AG10803 (cell line): ENCODE measurements at places on chromosomes 5 and 9.

GRCh38 chr9:70121818-70122436 lies 78.3 kb downstream of the MAMDC2 start:
- peak; percentile 63 for DNase-seq

GRCh38 chr5:54703133-54703532 lies 185.6 kb downstream of the SNX18 start:
- peak; percentile 95 for DNase-seq

- DNase-seq = no peak
Observed at GRCh38 chr5:41831155-41831554, 39.1 kb downstream of the OXCT1 start.

- DNase-seq = peak; percentile 29
Observed at GRCh38 chr9:114507726-114508125, 2.5 kb upstream of the WHRN start.

DNA sequence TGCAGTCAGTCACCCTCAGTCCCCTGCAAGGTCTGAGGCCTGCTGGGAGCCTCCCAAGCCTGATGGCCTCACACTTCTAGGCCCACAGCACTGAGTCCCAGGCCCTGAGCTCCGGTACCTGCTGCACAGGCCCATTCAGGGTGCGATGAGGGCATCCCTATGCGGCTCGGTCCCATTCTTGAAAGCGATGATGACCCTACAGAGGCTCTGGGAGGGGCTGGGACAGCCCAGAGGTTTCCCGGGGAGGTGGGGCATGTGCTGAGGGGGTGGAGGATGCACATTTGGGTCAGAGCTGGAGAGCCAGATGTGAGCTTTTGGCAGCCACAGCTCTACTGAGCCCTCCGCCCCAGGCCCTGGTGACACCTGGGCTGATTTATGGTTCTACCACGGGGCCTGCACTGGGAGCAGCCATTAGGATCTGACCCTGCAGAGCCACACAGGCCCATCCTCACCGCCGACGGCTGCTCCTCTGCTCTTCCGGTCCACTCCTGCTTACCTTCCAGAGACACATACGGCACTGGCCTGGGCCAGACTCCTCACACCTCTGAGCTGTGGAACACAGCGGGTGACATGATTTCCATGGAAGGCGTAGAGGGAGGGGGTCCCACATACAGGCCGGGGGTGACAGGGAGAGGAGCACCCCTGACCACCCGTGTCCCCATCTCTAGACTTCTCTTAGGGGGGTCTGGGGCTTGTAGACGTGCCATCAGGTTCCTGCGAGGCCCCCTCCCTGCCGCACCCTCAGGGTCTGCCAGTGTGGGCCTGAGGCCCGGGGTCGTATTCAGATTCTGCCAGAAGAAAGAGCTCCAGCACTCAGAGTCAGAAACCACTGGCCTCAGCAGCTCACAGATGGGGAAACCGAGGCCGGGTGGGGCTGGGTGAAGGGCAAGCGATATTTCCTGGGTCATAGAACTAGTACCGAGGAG lies 53.4 kb downstream of the COL23A1 start:
- DNase-seq = no peak

DNA sequence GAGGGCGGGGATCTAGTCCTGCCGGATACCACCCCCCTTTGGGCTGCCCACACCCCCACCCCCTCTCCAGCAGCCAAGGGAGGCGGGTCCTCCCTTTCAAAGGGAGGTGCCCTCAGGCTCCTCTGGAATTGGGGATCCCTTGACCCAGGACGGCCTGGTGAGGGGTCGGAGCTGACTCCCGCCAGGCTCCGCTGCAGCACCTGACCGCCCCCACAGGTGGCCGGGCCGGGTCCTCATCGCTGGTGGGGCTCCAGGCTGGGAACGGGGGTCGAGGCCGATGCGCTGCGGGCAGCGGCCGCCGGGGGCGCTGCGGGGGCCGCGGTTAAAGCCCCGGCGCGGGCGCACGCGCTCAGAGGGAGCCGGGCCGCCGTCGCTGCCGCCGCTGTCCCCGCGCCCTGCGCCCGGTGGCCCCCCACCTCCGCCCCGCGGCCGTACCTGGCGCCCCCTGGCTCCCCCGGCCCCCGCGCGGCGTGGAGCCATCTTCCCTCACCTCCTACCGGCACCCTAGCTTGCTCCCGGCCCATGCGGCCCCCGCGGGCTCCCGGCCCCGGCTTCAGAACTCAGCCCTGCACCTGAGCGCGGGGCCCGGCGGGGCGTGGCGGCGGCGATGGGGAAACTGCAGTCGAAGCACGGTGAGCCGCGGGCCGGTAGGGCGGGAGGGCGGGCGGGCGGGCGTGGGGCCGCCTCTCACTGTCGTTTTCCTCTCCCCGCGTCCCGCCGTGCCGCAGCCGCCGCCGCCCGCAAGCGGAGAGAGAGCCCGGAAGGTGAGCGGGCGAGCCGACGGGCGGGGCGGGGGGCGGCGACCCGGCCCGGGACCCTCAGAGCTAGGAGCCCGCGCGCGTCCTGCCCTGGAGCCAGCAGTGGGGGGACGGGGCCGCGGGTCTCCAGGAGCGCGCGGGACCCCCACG lies at the start of gene NKD2:
NKD2 (plus strand) TSS at position 352 of the 908 bp plus-strand sequence; CDS start at position 608, 256 bp downstream.
- no peak for DNase-seq

- no peak for DNase-seq
Observed at GRCh38 chr9:109497226-109498153, 617 bp downstream of the PTPN3 start.

- no peak for DNase-seq
Observed at GRCh38 chr9:5893591-5894236, 3.0 kb downstream of the MLANA start.

DNA sequence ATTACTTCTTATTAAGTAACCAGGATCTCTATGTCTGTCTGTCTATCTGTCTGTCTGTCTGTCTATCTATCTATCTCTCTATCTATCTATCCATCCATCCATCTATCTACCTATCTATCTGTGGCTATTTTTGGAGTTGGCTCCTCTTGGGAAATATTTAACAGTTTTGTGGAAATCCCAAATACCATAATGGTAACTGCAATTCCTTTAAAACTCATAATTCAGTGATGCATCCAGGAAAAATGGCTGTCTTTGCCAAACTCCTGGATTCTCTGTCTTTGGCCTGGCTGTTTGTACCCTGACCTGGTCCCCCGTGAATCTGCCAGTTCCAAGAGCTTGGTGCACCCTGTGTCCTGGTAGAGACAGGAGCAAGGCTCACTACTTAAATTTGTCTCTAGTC lies 197.0 kb downstream of the PCSK1 start:
- peak; percentile 59 for DNase-seq

GRCh38 chr5:66180282-66181155 lies 36.4 kb downstream of the SREK1 start:
- peak; percentile 1 for DNase-seq

DNA sequence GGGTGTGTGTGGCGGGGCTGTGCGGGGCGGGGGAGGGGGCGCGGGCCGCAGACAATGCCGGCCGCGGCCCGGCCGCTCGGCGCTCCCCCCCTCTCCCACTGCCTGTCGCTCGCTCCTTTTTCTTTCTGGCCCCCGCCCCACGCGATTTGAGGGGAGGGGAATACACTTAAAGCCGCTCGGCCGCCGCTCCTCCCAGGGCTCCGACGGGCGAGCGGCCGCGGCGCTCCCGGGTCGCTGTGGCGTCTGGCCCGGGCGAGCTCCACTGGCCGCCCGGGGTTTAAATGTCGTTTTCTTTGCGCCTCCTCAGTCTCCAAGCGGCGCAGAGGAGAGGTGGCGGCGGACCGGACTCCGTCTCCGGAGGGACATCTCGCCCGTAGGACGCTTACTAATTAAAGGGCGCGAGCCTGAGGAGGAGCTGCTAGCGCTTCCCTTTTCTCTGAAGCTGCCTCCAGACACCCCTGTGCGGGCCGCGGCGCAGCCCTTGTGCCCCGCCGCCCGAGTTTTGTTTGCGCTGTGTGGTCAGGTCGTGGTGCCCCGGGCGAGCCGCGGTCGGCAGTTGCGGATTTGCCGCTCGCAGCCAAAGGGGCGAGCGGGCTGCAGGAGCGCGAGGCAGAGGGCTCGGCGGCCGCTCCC lies 1.4 kb downstream of the ZSWIM6 start:
- peak; percentile 32 for DNase-seq
